ENCODE measurements at places on chromosomes 3 and 15. TPM values are rescaled to one million over a fixed set of nuclear protein-coding genes. Genes with fewer than 3 reads are reported as not detected.

GPR149 gene
- not detected for total RNA-seq

GRCh38 chr3:29144361-29144760 is 136.5 kb upstream of the RBMS3 start:
- no peak for DNase-seq
- H3K36me3 ChIP-seq, result no peaks in the 10 kb centered on the region
- no peak overlapping the region for H3K27ac ChIP-seq

DNA sequence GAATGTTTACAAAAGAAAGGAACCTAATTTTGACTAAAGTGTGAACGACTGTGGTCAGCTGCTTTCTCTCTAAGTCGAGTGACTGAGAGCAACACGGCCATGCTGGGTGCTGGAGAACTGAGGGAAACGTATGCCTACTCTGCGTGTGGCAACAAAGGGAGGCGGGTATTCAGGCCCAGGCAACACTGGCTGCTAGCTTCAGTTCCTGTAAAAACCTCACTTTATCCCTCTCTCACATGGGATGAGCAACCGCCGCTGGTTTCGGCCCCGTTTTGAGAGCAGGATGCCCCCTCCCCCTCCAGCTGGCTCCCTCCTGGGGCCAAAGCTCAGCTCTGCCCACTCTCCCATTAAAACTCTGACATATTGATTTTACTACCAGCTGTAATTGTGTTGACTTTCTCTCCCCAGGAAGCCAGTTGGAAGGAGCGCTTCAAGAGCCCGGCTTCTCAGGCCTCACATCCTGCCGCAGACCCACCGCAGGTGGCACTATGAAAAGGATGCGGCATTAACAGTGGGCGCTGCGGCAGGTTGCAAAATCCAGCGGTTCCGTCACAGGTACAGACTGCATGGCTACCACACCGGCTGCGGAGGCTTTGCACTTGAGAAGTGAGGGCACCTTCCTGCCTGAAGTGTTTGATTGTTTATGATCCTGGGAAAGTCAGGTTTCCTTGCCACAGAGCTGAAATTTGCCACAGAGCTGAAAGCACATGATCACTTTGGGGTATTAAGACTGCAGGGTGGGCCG is 12.7 kb downstream of the PLXND1 start:
- peaks cover 98% of the 10 kb centered on the region for H3K4me1 ChIP-seq
- H3K4me3 ChIP-seq, result no peak overlapping the region
- peak overlapping the region; percentile 91 for H3K27ac ChIP-seq
- no peaks in the 10 kb centered on the region for H3K27me3 ChIP-seq
- no peak for DNase-seq

- H3K36me3 ChIP-seq, result no peaks in the 10 kb centered on the region
- H3K27ac ChIP-seq, result peak overlapping the region; percentile 46
Measured at GRCh38 chr15:52112203-52112750, 298 bp downstream of the BCL2L10 start.

DNA sequence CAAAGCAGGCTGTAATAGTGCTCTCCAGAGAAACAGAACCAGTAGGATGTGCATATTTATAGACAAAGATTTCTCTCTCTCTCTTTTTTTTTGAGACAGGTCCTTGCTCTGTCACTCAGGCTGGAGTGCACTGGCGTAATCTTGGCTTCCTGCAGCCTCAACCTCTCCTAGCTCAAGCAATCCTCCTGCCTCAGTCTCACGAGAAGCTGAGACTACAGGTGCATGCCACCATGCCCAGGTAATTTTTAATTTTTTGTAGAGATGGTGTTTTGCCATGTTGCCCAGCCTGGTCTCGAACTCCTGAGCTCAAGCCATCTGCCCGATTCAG is 67.1 kb upstream of the CHD2 start:
- no peaks in the 10 kb centered on the region for H3K27me3 ChIP-seq
- H3K27ac ChIP-seq, result peak overlapping the region; percentile 92
- H3K4me3 ChIP-seq, result no peak overlapping the region
- H3K36me3 ChIP-seq, result no peaks in the 10 kb centered on the region

GRCh38 chr3:16570113-16570512 is 35.1 kb downstream of the DAZL start:
- H3K27ac ChIP-seq, result no peak overlapping the region
- DNase-seq, result no peak
- no peaks in the 10 kb centered on the region for H3K36me3 ChIP-seq
- no peaks in the 10 kb centered on the region for H3K4me1 ChIP-seq

DNA sequence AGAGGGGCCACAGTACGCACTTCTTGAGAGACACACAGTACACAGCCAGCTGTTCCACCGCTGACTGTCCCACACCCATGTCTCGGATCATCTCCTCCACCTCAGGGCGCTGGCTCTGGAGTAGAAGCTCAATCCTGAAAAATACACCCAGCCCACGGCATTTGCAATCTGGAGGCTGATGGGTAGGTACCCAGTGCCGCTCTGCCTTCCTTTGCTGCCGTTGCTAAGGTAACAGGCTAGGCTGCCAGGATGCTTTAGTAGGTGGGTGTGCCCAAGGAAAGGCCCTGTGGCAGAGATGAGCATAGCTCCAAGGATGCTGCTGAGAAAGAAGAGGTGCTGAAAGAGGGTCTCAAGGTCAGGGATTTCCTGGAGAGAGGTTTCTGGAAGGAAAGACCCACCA is 14.6 kb downstream of the TRAIP start:
- no peak for DNase-seq
- H3K4me3 ChIP-seq, result no peak overlapping the region
- peaks cover 6% of the 10 kb centered on the region for H3K4me1 ChIP-seq
- H3K27ac ChIP-seq, result no peak overlapping the region
- no peaks in the 10 kb centered on the region for H3K27me3 ChIP-seq
- no peaks in the 10 kb centered on the region for H3K36me3 ChIP-seq

DNA sequence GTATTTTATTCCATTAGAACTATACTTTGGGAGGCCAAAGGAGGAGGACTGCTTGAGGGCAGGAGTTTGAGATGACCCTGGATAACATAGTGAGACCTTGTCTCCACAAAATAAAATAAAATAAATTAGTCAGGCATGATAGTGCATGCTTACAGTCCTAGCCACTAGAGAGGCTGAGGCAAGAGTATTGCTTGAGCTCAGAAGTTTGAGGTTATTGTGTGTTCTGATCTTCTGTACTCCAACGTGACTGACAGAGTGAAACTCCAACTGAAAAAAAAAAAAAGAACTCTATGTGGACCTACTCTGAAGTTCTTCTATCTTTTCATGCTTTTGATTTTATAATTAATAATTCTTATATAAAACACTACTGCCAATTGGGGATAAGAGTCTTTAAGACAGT is 1560.0 kb upstream of the GBE1 start:
- no peaks in the 10 kb centered on the region for H3K36me3 ChIP-seq
- DNase-seq, result no peak
- no peaks in the 10 kb centered on the region for H3K4me1 ChIP-seq
- H3K27ac ChIP-seq, result no peak overlapping the region
- no peak overlapping the region for H3K4me3 ChIP-seq

- peaks cover 28% of the 10 kb centered on the region for H3K4me1 ChIP-seq
- no peak overlapping the region for H3K27ac ChIP-seq
- H3K27me3 ChIP-seq, result no peaks in the 10 kb centered on the region
Measured at GRCh38 chr15:92121047-92121446, 267.5 kb downstream of the SLCO3A1 start.
